GM19239 (cell line): ENCODE measurements at places on chromosomes 7 and 10.
A peak's percentile ranks its signal among the peaks of the same experiment; 100 is the strongest.

GRCh38 chr10:101282947-101283346, 53.7 kb upstream of the LBX1 start:
- no peak for DNase-seq

DNA sequence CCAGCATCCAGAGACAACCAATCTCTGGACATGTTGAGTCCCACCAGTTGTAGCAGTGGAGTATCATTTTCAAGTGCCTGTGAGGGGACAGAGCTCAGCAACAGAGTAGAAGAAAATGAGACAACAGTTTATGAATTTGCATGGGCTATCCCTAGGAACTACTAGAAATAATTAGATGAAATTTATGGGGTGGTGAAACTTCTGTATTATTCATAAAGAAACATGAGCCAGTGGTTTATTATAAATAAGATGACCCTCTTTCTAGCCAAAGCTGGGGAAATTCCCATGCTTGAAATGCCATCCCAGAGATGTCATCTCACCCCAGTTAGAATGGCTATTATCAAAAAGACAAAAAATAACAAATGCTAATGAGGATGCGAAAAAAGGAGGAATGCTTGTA, 55.1 kb upstream of the ITGB8 start:
- DNase-seq = no peak

- no peak for DNase-seq
Observed at GRCh38 chr7:80721883-80722615, 83.6 kb downstream of the CD36 start.

DNA sequence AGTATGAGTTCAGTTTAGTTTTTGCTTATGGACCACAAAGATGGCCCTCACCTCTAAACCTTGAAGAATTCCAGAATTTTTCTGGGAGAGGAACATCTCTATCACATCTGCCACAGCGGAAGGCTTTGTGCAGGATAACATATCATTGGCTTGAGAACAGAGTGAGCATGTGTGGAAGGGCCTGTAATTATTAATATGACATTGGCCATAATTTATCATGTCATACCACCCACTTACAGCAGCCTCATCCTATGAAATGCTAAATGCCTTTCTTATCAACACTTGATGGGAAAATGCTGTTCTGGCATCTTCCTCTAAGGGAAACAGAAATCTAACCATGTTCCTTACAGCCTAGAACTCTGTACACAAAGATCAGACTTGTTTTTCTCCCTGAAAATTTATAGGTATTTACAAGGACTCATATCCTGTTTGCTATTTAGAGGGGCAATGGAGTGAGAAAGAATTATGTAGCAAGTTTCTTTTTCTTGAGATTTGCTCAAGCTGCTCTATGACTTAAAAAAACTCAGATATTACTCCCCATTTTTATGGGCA, 817.3 kb downstream of the LRMDA start:
- no peak for DNase-seq

GRCh38 chr10:75431180-75432111, at the start of gene LRMDA:
TSS of gene LRMDA (plus strand) at chr10:75431624.
- no peak for DNase-seq

GRCh38 chr7:135877805-135878204, 99.4 kb downstream of the MTPN start:
- DNase-seq = no peak

GRCh38 chr10:89086801-89087521, 96.4 kb downstream of the FAS start:
- no peak for DNase-seq

- DNase-seq = peak; percentile 9
Observed at GRCh38 chr10:35498693-35499092, 106.4 kb upstream of the GJD4 start.

DNA sequence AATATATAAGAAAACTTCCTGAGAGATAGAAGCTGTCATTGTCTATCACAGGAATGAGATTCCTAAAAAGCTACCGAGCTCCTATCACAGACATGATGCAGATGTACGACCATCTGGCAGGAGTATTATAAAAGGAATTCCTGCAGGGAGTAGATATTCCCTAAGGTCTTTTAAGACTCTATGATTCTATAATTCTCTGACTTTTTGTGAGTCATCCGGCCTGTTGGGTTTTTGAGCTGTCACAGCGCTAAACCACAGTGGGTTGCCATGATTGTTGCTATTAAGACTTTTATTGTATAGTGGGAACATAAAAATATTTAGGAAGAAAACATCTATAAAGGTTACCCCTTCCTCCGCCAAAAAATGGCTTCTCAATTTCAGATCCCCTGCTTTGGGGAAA, 223.4 kb downstream of the BMPER start:
- DNase-seq = no peak

DNA sequence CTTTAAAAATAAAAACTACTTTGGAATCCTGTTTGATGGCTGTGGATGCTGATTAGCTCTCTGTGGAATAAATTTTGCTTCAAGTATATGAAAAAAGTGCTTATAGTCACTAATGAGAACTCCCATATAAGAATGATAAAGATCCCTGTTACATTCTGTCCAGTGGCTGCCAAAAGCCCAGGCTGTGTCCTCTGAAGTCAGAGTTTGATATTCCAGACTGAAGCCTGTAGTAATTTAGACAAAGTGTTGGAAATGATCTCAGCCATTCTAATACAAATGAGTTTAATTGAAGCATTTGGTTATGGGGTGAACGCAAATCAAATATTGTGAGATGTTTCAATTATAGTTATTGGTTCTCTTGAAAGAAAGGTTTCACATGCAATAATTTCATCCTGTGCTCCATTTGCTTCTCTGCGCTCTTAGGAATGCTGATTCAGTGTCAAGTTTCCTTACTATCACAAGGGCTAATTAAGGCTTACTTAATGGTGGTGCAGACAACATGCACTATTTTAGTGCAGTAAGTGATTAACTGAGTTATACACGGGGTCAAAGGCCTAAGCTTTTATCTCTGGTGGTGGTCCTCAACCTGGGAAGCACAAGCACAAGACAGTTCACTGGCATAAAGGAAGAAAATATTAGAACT, 867.6 kb downstream of the SORCS1 start:
- DNase-seq = no peak

DNA sequence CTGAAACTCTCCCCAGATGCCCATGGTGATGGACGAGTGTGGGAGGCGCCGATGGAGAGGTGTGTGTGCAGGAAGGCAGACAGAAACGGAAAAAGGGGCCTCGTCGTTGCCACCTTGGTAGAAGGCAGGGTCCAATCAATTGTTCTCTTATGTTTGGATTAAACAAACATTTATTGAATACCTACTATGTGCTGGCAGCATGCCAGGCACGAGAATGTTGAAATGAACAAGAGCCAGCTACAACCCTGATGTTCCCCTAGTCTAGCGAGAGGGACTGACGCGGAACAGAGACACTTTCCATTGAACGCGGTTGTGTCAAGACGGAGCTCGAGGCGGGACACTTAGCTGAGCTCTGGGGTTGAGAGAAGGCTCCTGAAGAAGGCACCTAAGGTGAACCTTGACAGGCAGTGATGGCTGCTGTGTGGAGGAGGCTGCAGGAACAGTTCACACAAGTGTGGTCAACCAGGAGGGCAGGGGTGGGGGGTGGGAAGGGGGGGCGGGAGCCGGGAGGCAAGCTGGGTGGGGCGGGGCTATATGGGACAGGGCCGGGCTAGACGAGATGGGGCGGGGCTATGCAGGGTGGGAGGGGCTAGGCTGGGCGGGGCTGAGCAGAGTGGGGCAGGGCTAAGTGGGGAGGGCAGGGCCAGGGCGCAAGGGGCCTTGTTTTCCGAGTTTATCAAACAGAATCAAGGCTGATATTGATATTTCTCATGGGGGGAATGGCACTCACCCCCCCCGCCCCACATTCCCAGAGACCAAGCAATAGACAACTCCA, 181.0 kb downstream of the GATA3 start:
- DNase-seq = no peak

GRCh38 chr7:66921396-66921917, 432 bp downstream of the TMEM248 start:
- no peak for DNase-seq

- no peak for DNase-seq
Observed at GRCh38 chr10:7679256-7679655, 12.5 kb upstream of the ITIH5 start.

DNA sequence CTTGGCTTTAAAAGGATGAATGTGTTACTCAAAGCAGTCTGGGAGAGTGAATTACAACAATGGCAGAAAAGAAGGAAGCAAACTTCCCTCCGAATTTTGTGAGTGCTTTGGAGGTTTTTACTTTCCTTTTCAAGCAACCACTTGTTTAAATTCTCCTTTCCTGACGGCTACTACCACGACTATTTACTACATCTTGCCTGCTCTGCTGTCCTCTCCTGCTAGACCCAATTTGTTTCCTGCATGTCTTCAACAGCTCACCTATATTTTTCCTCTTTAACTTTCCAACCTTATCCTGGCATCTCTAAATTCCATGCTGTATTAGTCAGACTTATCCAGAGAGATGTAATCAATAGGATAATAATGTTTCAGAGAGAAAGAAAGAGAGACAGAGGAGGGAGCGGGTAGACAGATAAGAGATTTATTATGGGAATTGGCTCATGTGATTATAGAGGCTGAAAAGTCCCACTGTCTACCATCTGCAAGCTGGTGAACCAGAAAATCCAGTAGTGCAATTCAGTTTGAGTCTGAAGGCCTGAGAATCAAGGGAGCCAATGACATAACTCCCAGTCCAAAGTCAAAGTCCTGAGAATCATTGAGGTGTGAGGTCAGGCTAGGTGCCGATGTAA, 42.8 kb upstream of the SLC13A1 start:
- no peak for DNase-seq

- no peak for DNase-seq
Observed at GRCh38 chr10:103049237-103049636, 131.1 kb downstream of the CNNM2 start.

- no peak for DNase-seq
Observed at GRCh38 chr10:130489891-130490290, 353.7 kb downstream of the GLRX3 start.

DNA sequence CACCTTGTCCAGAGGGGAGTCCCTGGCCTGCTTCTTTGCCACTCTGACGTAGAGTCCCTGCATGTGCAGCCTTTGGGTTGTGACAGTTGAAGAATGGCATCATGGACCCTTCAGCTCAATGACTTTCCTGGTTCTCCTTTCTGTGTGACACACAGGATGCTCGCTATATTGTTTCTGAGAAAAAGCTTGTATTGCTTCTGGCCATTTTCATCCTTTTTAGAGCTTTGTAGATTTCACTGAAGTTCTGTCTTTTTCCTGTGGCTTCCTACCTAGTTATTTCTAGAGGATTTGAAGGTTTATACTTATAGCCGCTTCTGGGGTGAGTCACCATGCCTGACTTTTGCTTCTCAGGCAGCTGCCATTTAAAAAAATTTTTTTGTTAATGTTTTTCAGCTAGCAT, 27.0 kb downstream of the SND1 start:
- no peak for DNase-seq

DNA sequence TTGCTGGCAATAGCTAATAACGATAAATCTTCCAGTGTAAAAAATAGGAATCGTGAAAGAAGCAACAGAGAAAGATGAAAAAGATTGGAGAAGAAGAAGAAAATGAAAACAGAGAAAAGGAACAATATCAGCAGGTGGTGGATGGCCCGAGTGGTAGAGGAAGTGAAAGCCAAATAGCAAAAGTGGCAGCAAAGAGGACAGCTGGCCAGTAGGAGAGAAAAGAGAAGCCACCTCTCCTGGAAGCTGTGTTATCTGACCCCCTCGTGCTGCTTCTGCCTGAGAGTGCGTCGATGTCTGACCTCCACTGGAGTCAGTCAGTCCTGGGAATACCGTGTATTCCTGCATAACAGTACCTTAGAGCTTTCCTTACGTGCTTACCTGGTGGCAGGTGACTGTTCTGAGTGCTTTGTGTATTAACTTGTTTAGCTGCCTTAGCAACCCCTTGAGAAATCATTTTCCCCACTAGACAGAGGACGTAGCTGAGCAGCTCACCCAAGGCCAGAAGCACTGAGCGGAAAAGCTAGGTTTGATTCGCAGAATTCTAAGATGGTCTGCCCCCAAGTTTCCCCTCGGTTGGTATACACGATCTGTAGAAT, 88.3 kb downstream of the CHN2 start:
- no peak for DNase-seq

- no peak for DNase-seq
Observed at GRCh38 chr10:121914661-121915060, 13.2 kb downstream of the ATE1 start.

DNA sequence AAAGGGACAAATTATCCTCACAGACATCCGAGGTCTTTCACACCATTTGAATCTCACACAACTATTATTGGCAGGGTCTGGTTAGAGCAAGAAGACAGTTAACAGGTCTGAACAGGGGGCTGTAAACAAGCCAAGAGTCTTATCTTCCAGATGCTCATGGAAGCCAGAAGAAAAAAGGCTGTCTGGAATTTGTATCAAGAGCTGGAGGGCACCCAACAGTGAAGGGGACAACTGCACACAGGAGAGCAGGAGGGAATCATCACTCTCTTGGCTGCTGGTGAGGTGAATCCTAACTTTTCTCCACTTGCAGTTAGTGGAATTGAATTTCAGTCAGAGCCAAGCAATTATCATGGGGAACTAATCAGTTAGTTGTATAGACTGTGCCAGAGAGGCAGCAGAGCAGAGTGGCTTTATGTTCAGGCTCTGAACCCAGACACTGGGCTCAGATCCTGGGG, 880.2 kb upstream of the AUTS2 start:
- no peak for DNase-seq

GRCh38 chr10:99775850-99776249, 6.6 kb upstream of the ABCC2 start:
- DNase-seq = no peak

DNA sequence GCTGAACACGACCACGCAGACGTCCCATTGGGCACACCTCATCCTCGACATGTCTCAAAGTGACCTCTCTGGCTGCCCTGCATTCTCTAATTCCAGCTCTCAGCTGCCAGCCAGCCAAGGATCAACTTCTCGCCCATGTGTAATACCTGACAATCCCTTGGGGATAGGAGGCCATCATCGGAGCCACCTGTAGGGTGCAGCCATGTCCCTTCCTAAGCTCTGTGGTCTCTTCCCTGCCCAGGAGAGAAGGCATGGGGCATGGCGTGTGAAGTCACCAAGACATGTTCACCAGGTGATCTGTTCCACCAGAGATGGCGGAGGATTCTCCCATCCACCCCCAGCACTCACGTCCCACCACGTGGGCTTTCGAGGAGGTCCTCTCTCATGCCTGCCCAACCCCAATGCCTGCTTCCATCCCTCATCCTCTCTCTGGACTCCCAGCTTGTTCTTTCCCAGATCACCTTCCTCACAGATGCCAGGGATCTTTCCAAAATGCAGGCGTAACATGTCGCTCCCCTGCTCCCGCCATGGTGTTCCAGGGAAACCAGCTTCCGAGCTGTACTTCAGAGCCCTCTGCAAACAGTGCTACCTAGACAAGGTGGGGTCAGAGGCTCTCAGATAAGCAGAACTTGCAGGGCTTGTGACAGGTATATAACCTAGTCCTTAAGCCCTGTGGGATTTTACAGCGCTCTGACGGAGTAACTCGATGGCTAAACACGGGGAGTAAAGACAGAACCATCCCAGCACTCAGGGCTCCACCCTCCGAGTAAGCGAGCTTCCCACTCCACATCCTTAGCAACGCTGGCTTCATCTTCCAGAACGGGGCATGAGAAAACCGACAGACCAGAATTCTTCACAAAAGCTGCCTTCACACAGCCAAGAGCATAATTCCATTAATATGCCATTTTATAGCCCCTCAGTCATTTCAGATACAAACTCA, 41.1 kb downstream of the BRI3 start:
- DNase-seq = no peak
